ENCODE measurements at places on chromosomes 6 and 20.

DNA sequence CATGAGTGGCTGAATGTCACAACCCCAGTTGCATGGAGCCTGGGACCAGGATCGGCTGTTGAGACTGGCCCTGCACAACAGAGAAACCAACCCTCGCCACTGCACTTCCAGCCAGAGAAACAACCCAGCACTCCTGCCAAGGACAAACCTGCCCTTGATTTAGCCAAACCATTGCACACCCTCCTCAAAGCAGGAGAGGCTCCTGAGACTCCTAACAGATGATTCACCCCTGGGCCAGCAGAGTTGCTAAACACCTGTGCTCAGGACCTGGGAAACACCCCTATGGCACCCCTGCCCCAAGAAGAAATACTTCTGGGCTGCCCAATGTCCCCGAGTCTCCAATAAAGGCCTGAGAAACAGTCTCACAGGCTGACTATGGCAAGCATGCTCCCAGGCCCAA is 17.8 kb downstream of the WDR27 start:
- no peak for DNase-seq

GRCh38 chr20:63655249-63655648 is 2.0 kb upstream of the STMN3 start:
- DNase-seq: no peak

GRCh38 chr6:3571250-3571681 is 114.4 kb upstream of the SLC22A23 start:
- DNase-seq: no peak

- DNase-seq: no peak
These were observed 282.5 kb downstream of the ESR1 start for GRCh38 chr6:152089992-152090391.

- no peak for DNase-seq
These were observed 244.4 kb downstream of the SLC24A3 start for GRCh38 chr20:19456595-19457395.

GRCh38 chr6:143542888-143543287 is 31.4 kb upstream of the FUCA2 start:
- no peak for DNase-seq

DNA sequence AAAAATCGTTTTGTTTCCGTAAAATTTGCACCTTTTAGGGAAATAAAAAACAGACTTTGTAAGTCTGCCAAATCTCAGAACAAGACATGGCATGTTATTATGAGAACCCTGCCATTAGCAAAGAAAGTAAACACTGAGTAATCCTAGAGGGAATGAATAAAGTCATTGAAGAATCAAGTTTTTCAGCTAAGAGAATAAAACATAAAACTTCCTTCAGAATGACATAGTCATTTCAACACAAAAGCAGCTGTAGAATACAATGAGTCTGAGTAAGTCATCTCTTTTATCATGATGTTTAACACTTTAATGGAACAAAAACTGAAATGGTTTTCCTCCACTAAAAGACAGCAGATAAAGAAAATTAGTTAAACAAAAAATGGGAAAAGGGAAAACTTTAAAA is 10.3 kb upstream of the DST start:
- DNase-seq: no peak

DNA sequence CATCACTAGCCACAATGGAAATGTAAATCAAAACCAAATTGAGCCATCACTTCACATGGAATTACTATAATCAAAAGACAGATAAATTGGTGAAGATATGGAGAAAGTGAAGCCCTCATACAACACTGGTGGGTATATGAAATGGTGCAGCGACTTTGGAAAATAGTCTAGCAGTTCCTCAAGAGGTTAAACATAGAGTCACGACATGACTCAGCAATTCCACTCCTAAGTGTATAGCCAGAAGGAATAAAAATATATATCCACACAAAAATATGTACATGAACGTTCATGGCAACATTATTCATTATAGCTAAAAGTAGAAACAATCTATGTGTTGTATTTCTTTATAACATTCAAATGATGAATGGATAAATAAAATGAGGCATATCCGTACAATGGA is 33.1 kb upstream of the SH3BGRL2 start:
- no peak for DNase-seq

GRCh38 chr20:37697314-37697713 is 3.5 kb downstream of the CTNNBL1 start:
- no peak for DNase-seq

DNA sequence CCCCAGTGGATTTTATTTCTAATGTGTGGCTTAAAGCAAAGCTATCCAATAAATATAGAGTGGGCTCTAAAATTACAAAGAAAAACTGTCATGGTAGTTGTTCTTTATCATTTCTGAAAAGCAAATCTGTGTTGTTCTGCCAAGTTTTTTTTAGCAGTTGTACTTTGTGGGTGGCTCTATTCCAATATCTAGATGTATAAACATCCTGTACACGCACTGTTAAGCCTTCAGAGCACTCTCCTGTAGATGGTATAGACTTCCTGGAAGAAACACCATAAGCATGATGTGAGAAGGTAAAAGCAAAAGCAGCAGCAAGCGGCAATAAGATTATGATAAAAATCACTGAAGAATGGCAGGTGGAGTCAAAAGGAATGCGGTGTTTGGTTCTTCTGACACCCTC is 21.5 kb upstream of the TMEM30A start:
- no peak for DNase-seq

- no peak for DNase-seq
These were observed 73.0 kb upstream of the MYLIP start for GRCh38 chr6:16055852-16056251.

- DNase-seq: no peak
These were observed 41.9 kb downstream of the SNHG17 start for GRCh38 chr20:38393259-38393658.

GRCh38 chr6:108565893-108566292 is 5.2 kb downstream of the FOXO3 start:
- DNase-seq: no peak

GRCh38 chr6:46653439-46654195 is 842 bp downstream of the SLC25A27 start:
- DNase-seq: no peak

GRCh38 chr6:137025786-137026730 is 18.7 kb downstream of the IL20RA start:
- DNase-seq: no peak

DNA sequence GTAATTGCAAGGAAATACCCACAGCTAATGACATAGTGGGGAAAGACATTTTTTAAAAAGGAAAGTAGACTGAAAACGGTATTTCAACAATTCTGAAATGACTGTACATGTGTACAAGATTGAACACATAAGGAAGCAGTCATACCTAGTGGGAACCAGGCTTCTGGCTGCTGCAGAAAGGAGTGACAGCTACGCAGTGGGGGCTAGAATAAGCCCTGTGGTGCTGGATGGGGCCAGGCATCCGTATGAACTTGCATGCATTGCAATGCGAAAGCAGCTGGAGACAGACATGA is 54.9 kb upstream of the GPR31 start:
- DNase-seq: no peak

- DNase-seq: no peak
These were observed at the start of gene COL21A1 for GRCh38 chr6:56246881-56247653. Gene COL21A1 (minus strand): TSS chr6:56247580. CDS start chr6:56182618, 64,962 bp downstream.

DNA sequence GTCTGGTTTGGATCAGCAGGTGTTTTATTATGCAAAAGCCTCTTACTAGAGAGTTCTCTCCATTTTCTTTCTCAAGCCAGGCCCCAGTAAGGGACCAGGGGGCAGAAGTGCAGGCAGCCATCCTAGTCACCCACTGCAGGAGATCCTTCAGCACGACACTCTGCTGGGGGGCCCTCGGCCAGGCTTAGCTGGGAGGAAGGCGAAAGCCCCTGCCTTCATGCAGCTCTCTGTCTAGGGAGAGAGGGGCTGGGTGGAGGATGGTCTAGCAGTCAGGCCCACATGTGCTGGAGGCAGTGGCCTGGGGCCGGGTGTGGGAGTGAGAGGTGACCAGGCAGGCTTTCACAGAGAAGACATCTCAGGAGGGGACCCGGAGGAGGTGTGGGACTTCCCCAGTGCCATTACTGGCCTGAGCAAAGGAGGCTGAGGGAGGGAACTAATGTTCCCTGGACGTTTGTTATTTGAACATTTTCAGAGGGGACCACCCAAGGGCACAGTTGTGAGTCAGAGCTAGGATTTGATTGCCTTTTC is 33.5 kb upstream of the VSTM2L start:
- DNase-seq: no peak

- DNase-seq: no peak
These were observed 35.5 kb upstream of the ADTRP start for GRCh38 chr6:11814106-11814505.

- no peak for DNase-seq
These were observed 96.7 kb upstream of the BMP5 start for GRCh38 chr6:55972091-55972490.

DNA sequence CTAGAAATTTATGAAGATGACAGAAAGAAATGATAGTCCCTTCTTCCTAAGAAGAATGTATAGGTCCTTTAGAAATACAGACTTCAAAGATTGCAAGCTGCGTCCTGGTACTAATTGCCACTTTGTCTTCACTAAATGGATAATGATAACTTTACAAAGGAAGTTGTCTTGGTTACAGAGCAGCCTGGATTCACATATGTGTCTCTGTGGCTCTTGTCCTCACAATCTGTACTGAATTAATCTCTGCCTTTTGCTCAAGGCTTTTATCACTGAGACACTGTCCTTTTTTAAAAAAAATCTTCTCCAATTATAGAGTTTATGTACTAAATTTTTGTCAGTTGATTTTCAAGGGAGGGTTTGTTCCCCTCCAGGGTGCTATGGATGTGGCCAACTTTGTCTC is 17.5 kb upstream of the MRAP2 start:
- no peak for DNase-seq

GRCh38 chr6:20900389-20901160 is 366.3 kb downstream of the CDKAL1 start:
- no peak for DNase-seq

DNA sequence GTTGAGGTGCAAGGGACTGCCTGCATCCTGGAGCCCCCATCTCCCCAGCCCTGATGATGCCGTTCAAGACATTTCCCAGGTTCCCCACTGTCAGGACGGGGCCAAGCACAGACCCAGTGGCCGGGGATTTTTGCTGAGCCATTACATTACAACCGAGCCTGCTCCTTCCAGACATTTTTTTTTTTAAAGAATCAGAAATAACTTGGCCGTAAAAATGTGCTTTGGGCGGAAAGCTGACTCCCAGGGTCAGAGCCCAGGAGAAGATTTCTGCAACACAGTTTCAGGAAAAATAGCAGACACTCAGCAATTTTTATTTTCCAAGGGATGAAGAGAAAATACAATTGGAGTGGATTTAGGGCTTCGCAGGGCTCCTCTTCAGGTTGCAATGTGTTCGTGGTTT is 87.9 kb downstream of the LRFN2 start:
- DNase-seq: no peak
